ENCODE measurements at places on chromosomes 2 and 18.
A peak's percentile ranks its signal among the peaks of the same experiment; 100 is the strongest.

- no peak for DNase-seq
These were observed 58.1 kb downstream of the SERTAD2 start for GRCh38 chr2:64595397-64596176.

DNA sequence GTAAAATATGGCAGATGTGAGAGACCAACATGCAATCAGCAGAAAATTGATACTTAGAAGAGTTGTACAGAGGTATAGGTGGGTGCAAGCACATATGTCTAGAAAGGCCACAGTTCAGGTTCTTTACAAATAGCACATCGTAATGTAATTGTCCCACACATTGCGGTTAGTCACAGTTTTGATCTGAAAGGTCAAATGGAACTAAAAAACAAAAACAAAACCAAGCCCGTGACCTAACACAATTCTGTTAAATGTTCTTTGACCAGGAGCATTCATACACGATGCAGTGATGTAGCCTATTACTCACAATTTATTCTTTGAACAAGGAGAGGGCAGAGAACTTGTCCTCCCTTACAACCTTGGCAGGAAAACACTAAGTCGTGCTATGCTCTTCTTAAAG is 108.9 kb upstream of the MAP4K3 start:
- DNase-seq, result no peak

- peak; percentile 53 for DNase-seq
These were observed 19.8 kb downstream of the EPHA4 start for GRCh38 chr2:221552291-221552690.

DNA sequence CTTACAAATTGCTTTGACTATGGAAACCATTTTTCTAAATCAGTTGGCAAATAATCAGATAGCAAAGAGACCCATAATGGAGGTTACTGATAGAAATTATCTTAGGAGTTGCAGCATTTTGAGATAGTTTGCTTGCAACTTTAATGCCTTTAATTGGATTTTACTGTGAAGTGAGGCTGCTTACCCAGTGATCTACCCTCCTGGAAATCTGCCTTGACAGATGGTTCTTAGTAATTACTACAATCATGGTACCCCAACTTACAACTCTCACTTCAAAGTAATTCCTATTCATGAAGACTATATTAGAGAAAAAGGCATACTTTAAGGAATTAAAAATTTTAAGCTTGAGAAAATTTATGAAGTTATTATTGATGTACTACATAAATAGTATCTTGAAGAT is 1288.6 kb upstream of the CDH2 start:
- no peak for DNase-seq

DNA sequence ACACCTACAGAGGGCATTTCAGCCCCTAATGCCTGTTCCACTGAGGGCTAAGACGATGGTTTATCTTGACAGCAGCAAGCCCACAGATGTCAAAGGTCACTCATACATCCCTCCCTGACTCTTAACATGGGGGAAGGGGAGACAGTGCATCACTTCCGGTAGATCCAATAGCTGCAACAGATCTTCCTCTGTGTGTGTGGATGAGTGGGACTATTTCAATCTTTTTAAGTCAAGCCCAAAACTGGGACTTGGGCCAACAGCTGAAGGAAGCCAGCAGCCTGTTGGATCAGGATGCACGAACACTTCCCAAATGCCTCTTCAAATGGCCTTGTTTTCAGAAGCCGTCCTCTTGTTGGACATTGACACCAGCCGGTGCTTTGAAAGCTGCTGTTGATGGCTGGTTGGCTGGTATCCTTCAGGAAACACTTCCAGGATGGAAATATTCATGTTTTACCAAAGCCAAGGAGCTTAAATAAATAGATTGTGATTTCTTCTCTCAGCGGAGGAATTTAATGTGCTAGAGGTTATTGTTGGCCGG is 59.2 kb downstream of the IL1R2 start:
- DNase-seq, result no peak

GRCh38 chr2:30272761-30273573 is 41.6 kb downstream of the LBH start:
- DNase-seq, result no peak

DNA sequence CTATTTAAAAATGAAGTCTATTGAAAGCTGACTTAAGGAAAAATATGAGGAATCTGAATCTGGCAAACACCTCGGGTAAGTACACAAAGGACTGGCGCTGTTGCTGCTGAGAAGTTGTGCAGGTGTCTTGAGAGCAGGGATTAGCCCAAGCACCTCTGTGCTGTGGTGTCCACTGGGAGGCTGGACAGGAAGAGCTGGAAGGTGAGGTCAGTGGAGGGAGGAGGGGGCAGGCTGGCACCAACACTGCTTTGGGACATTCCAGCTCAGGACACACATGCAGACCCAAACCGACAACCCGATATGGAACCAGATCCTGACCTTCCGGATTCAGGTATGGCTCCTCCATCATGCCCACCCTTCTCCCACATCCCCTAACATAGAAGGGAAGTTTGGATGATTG is 20.6 kb downstream of the FER1L5 start:
- DNase-seq, result no peak

DNA sequence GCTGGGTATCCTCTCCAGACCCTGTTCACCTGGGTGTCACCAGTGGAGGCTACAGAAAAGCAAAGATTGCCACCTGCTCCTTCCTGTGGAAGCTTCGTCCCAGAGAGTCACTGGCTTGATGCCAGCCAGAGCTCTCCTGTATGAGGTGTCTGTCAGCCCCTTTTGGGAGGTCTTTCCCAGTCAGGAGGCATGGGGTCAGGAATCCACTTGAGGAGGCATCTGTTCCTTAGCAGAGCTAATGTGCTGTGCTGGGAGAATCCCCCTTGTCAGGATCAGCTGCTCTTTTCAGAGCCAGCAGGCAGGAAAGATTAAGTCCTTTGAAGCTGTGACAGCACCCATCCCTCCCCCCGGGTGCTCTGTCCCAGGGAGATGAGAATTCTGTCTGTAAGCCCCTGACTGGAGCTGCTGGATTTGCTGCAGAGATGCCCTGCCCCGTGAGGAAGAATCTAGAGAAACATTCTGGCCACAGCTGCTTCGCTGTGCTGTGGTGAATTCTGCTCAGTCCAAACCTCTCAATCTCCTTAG is 121.8 kb downstream of the GPR39 start:
- DNase-seq, result peak; percentile 26

- DNase-seq, result no peak
These were observed 75.3 kb downstream of the RTP5 start for GRCh38 chr2:241944821-241945220.

- no peak for DNase-seq
These were observed 428.1 kb downstream of the MEIS1 start for GRCh38 chr2:66862885-66863650.

DNA sequence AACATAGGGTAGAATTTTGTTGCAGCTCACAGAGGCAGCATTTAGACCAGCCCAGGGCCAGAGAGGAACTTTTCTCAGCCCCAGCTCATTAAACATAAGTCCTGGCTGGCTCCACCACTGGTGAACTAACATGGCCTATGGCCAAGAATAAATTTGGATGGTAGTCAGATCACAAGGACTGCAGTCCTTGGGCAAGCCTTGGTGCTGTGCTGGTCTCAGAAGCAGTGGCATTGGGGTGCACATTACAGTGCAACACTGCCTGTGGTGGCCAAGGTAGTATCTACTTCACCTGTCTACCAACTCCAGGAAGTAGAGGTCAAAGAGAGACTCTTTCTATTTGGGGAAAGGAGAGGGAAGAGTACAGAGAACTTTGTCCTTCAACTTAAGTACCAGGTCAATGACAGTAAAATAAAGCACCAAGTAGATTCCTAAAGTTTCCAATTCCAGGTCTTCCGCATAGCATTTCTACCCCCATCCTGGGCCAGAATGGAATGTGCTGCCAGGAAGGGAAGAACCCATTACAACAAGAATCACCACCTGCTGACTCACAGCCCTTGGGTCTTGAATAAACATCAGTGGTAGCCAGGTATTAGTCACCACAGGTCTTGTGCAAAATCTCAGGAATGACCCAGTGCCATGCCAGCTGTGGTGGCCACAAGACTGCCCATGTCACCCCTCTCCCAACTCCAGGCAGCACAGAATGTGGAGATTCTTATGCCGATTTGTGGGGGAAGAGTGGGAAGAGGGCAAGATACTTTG is 155.4 kb upstream of the FSIP2 start:
- no peak for DNase-seq

- DNase-seq, result peak; percentile 24
These were observed 48.0 kb downstream of the CDK15 start for GRCh38 chr2:201854221-201854801.

DNA sequence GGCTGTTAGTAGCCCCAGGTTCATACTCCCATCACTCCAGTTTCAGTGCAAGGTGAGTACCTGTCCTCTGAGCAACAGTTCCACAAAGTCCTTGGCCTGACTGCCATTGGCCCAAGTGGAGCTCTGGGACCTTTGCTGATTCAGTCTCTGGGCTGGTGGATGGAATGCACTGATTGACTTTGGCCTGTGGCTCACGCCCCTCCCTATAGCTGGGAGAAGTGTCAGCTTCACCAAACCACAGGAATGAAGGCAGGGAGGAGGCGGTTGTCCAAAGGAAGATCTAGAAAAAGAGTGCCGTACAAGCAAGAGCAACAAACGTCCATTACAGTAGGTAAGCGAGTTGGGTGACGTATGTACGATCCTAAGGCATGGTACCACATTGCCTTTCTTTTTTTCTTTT is 34.0 kb downstream of the QPCT start:
- DNase-seq, result no peak

GRCh38 chr2:128375454-128375853 is 56.8 kb upstream of the HS6ST1 start:
- DNase-seq, result no peak

- DNase-seq, result peak; percentile 21
These were observed 18.6 kb downstream of the THADA start for GRCh38 chr2:43576981-43577892.

GRCh38 chr2:232396683-232397082 is 10.0 kb upstream of the ALPG start:
- no peak for DNase-seq

DNA sequence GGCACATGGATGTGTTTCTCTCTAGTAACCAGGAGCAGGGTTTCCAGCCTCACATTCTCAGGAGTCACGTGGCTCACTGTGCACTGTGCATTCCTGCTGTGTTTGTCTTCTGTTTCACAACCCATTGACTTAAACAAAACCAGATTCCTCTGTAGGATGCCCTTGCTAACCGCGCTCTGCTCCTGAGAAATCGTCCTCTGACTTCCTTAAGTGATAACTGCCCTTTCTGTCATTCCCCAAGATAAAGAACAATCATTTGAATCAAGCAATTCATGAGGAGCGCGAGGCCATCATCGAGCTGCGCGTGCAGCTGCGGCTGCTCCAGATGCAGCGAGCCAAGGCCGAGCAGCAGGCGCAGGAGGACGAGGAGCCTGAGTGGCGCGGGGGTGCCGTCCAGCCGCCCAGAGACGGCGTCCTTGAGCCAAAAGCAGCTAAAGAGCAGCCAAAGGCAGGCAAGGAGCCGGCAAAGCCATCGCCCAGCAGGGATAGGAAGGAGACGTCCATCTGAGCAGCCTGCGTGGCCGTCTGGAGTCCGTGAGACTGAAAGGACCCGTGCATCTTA is 60.2 kb downstream of the RALBP1 start:
- no peak for DNase-seq

DNA sequence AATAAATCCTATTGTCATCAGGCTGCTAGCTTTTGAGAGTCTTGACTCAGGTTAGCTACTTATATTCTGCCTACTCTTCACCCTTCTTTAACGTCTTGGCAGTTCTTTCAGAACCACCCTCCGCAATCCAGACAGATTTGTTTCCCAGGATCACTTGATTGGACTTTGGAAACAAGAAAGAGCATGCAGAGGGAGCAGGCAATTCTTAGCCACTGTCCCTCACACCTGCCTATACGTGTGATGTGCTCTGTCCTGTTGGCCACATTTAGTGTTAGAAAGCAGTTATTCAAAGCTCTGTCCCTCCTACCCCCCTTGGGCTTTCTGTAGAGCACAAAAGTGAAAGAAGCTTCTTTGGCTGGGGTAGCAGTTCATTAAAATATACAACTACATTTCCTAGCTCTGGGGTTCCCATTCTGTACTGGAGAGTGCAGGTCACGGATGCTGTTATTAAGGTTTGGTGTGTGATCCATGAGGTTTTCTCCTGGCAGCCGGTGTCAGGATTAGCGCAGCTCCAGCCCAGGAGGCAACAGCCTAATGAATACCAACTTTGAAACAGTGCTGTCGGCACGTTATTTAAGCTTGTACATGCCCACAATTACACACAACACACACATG is 6.3 kb downstream of the FZD5 start:
- DNase-seq, result no peak

DNA sequence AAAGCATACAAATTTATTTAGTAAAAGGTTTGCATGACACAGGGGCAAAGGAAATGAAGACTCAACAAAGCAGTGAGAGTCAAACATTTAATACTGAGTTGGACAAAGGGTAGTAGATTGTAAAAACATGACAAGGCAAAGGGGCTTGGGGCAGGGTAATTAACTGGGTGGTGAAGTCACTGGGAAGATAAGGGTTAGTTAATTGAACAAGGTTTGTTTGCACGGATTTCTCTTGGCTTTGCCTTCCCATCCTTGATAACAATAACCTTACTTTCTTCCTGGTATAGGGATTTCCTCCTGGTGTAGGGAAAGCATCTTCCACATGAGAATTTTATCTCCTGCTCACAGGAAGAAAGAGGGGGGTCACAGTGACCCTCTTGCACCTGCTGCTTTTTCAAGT is 26.8 kb upstream of the RTTN start:
- no peak for DNase-seq

Measured in retina (tissue), 1 donor.